ENCODE measurements at places on chromosomes 3 and 15.

DNA sequence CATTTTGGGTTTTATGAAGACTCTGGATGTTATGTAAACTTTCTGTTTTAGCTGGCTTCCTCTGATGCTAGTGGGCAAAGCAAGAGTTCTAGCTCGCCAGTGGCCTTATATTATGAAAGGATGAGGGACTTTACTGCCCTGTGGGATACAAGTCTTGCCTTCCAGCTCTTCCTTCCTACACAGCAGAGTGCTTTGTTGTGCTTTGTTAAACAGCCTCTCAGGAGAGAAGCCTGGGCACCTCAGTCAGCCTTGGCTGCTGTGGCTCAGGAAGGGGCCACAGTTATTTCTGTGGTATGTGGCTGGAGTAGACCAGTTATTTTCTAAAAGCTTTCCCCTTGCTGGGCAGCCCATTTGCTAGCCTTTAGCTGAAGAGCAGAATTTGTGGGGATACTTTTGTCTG, 69.5 kb upstream of the SUCLG2 start:
- no peak for DNase-seq

DNA sequence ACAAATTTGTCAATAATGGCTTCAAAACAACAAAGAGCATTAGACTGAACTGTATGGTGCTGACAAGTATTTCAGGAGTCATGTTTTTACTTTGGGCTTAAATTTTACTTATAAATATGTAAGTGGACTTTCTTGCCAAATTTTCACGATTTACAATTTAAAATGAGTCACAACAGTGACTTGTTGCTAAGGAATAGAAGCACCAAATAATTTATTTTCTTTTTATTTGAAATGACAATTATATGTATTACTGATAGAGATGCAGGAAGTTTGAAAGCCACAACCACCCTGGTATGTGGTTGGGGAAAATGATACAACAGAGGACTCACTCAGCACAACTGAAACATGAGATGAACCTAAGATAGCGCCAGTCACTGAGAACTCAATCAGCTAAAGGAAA, 90.3 kb downstream of the FMN1 start:
- no peak for DNase-seq

GRCh38 chr3:58691997-58692396, 25.4 kb upstream of the FAM3D start:
- DNase-seq: no peak

GRCh38 chr3:158220575-158220974, 110.7 kb downstream of the RSRC1 start:
- no peak for DNase-seq

- DNase-seq: no peak
These were observed 81.5 kb downstream of the ULK4 start for GRCh38 chr3:41880387-41880786.

DNA sequence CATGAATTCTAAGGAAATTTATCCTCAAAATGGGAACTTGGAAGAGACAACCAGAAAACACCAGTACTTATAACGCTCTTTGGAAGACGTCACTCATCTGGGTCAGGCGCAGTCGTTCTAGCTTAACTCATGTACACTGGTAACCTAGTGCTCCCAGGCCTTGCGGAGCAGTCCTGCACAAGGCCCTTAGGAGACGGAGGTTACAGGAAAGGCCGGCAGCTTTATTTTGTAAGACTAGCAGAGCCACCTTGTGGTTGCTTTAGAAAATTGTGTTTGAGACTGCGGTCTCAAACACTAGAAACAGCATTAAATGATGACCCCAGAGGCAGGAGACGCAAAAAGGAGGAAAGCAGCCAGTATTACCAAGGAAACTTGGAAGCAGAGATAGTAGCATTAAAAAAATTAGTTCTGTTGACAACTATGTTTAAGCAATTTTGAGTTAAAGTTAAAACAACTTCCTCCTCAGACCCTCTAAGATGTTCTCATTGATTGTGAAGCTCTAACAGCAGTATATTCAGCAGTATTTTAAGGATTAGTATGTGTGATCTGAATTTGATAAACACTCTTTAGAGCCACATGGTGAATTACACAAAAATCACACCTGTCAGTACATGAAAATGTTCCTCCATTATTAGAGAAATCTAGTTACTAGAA, 141.9 kb upstream of the C2CD4B start:
- peak; percentile 34 for DNase-seq

GRCh38 chr3:178127221-178127620, 409.0 kb upstream of the KCNMB2 start:
- no peak for DNase-seq

- DNase-seq: no peak
These were observed 1.0 kb upstream of the CD200R1L start for GRCh38 chr3:112847692-112848091.

- DNase-seq: no peak
These were observed 782.2 kb downstream of the VGLL3 start for GRCh38 chr3:86208772-86209171.

- no peak for DNase-seq
These were observed 215.6 kb downstream of the CADPS start for GRCh38 chr3:62659660-62660059.

DNA sequence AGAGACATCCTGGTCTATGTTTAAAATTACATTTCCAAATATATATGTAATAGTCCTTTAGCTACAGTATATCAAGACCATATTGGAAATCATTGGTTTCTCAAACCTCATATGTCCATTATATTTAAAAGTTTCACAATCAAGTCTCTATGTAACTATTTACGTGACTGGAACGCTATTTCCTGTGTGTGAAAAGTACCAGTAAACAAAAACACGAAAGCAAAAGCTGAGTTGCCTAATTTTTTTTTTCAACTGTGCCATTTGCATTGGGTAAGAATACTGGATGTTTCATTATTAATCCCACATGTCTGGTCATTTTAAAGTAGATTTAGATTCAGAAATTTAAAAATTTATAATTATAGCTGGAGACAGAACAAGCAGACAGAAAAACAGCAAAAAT, 381.4 kb downstream of the TBC1D5 start:
- DNase-seq: no peak

DNA sequence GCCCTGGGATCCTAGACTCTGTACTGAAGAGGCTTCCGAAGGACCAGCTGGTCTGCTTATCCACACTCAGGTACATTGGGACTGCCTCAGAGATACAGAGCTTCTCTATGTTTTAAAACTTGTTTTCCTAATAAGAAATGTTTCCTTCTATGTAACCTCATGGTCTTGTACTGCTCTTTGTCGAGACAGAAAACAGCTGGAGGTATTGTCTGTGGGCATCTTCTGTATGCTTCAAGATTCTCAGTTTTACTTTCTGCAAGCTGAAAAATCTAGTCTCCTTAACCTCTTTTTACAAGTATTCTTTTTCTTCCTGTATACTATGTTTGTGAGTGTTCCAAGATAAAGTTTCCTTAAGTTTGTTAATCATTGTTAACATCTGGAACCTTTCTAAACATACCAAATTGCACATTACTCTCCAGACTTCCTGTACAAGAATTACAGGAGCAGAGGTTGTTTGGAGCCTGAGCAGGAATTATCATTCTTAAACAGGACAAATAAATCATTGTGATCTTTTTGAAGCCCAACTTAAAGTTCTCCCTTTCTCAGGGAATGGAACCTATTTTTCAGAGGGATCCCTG, 358.3 kb upstream of the CFAP20DC start:
- DNase-seq: no peak

DNA sequence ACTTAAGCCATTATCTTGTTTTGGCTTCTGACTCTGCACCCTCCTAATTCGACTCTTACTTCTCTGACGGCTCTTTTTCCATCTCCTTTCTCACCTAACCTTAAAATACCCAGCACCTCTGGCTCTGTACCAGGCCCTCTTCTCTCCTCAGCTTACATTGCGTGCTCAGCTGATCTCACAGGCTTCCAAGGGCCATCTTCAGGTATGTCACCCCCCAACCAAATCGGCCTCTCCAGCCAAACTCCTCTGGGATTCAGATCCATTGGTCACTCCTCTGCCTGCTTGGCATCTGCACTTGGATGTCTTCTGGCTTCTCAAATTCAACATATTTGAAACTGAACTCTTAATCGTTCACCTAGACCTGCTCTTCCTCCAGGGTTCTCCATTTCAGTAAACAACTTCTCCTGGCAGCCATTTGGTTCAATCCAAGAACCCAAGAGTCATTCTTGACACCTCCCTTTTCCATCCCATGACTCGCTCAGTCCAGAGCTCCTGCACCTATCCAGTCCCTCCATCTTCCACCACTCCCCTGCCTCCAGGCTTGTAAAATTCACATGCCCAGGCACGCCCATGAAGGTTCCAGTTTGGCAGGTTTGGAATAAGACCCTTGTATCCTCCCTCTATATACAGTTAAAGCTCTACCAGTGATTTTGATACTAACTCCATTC, 35.2 kb upstream of the SLC41A3 start:
- DNase-seq: no peak
